HuH-7 (cell line): ENCODE measurements at places on chromosomes 6 and 20.

- no peak for DNase-seq
These were observed 68.5 kb downstream of the FOXC1 start for GRCh38 chr6:1678201-1678600.

DNA sequence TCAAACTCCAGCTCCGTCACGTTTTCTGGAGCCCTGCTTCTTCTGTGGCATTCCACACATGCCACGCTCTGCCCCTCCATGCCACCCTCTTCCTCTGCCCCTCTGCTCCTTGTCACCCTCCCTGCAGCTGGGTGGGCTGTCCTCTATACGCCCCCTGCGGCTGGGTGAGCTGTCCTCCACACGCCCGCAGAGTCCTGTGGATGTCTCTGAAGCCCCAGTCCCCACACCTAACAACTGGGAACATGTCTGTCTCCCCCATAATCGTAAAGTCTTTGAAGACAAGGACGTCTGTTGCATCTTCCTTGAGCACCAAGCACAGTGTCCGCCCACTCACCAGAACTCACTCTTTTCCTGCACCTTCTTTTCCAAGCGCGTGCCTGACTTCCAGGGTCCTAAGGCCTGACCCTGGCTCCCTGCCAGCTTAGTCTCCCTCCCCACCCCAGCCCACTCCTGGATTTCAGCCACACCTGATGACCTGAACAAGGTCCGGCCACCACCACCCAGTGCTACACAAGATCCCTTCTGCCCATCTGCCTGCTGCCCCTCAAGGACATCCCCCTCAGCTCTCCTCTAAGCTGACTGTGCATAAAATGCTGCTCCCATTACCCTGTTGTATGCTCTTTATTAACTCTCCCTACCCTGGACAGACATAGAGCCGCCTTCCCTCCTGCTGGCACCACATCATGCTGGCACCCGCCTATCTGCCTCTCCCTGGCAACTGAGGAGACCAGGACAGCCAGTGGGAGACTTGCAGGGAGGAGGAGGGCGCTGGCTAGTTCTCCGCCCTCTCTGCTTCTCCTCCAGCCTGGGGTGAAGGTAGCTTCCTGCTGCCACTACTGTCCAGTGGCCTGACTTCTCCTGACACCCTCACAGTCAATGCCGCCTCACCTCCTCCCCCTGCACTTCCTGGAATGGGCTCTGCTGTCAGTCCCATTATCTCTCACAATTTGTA, 10.7 kb upstream of the PRR18 start:
- no peak for DNase-seq

DNA sequence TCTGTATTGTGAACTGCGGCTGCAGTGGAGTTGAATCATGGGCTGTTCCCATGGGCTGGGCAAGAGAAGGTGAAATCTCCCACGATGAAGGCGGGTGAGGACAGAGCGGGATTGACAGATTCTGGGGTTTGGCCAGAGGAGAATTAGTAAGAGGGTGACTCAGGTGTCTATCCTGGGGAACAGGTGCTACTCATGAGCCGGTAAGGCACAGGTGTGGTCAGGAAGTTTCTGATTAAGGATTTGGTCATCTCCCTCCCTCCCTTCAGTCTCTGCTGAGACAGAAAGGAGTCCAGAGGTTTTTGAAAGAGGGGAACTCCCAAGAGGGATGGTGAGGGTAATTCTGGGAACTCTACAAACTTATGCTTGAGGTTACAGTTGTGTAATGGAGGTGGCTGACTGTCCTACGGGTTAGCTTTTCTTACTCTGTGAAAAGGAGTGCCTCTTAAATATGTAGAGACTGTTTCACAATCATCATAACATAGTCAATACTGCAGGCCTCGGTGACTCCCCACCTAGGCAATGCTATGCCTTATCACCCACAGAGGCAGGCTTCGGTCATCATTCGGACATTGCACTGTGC, 31.5 kb downstream of the SERPINB1 start:
- peak; percentile 37 for DNase-seq

- no peak for DNase-seq
These were observed 48.3 kb upstream of the EEF1A1 start for GRCh38 chr6:73569121-73569520.

DNA sequence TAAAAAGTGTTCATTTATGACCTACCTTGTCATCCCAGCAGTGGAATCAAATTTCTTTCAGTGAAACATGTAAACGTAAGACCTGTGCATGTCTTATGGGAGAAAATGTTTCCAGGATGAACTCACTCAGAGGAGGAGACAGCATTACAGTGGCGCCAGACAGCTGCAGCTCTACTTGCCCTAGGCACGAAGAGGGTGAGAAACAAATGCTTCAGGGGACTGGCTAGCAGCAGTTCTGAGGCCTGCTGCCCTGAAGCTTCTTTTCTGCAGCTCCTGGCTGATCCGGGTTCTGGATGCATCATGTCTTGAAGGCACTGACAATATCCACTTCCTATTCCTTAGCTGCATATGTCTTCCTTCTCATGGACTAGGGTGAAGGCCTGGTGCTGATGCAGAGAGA, 120.2 kb downstream of the QRSL1 start:
- no peak for DNase-seq

DNA sequence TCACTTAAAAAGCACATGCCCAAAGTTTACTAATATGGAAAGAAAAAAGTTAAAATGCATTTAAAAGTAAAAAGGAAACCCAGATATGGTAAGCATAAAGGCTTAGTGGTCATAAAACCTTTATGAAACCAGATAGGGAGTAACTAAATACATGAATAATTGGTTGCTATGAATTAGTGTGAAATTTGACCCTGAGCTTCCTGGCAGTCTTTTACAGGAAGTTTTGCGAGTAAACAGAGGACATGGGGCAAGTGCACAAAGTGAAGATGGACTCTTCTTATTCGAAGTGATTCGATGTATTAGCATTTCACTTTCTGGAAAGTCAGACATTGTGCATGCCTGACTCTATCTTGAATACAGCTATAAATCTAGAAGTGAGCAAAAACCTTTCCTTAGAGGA, 90.9 kb upstream of the MLIP start:
- no peak for DNase-seq

- DNase-seq = no peak
These were observed 8.4 kb upstream of the GFOD1 start for GRCh38 chr6:13495818-13496217.

- no peak for DNase-seq
These were observed 714 bp downstream of the AIF1 start for GRCh38 chr6:31615748-31616147.

- DNase-seq = no peak
These were observed 18.6 kb upstream of the MYT1 start for GRCh38 chr20:64145458-64146300.

DNA sequence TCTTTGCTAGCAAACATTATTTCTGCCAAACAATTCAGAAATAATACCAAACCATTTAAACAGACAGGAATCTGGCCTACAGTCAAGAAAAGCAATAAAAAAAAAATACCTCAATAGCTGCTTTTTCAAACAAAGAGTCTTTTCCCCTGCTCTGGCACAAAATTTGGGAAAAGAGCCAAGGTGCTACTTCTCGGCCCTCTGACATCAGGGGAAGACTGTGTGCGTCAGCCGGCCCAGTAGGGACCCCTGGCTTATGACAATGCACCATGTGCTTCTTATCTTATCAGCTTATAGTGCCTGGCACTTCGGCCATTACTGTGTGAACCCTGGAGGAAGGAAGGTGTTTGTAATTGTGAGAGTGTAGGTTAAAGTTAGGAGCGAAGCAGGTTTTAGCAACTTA, 89.4 kb downstream of the PDE10A start:
- DNase-seq = no peak

DNA sequence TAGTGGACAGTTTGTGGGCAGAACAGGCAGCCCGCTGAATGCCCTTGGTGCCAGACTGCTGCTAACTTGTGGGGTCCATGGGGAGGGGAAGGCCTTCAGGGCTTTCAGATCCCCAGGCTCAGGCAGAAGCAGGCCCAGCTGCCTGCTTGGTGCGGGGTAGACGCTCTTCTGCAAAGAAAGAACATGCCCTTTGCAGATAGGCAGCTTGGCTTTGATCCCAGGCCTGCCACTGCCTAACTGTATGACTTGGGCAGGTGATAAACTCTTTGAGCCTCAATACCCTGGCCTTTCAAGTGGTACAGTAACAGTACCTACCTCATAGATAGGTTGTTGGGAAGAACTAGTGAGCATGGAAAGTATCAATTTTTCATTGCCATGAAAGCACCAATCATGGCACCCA, 28.4 kb downstream of the CHMP4B start:
- DNase-seq = no peak

DNA sequence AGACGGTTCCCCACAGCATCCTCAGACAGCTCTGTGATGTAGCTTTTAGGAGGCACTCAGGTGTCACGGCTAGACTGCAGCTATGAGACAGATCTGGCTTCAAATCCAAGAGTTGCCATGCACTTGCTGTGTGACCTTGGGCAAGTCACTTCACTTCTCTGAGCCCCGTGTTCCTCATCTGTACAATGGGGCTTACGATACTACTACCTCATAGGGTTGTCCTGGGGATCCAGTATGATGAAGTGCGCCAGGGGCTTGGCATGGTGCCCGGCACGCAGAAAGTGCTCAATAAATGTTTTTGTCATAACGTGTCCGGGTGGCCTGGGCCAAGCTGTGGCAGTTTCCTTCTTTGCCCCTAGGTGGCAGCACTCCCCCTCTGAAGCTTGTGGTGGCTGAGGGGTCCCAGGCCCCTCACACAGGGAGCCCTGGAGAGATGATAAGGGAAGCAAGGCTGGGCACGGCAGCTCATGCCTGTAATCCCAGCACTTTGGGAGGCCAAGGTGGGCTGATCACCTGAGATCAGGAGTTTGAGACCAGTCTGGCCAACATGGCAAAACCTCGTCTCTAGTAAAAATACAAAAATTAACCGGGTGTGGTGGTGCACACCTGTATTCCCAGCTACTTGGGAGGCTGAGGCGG, 19.1 kb upstream of the CHMP4B start:
- DNase-seq = peak; percentile 91

- DNase-seq = no peak
These were observed 160.2 kb upstream of the MARCKS start for GRCh38 chr6:113696960-113697359.

DNA sequence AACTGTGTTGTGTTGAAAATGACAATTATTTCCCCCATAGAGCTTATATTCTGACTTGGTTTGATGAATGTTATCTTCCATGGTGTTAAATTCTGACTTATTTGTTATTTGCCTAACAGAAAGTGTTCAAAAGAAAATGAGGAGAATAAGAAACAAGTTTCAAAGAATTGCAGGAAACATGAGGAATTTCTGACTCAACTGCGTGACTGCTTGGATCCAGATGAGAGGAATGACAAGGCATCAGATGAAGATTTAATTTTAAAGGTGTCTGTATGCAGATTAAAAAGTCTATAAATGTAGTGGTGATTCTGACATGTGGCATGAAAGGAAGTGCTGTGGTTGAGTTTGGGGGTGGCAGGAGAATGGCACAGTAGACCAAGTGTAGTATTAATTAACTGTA, 50.6 kb downstream of the CCDC170 start:
- DNase-seq = no peak

DNA sequence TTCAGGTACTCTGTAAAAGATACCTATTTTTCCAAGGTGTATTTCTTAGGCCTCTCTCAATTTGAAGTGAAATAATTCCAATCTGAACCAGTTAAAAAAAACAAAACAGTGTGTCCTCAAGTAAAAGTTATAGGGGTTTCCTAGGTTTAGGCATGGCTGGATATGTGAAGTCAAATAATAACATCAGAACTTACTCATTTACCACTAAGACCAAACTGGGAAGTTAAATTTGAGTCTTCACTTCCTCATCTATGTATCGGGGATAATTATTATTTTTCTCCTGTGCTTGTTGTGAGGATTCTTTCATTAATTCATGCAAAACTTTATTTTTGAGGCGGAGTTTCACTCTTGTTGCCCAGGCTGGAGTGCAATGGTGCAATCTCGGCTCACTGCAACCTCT, 86.2 kb upstream of the PTPRK start:
- DNase-seq = no peak

GRCh38 chr20:5780846-5781217, 30.6 kb downstream of the SHLD1 start:
- DNase-seq = no peak

DNA sequence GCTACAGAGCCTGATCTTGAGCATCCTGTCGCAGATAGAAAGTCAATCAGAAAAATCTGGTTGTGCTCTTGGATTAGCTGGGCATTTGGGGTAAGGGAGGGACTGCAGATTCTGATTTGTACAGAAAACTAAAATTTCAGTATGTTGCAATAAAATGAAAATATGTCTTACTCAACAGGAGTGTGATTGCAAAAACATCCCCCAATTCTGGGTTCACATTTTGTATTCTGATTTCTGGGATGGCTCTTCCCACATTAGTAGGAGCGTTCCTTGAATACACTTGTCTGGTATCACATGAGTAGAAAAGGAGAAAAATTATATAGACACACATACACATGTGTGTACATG, 40.5 kb downstream of the PANK2 start:
- DNase-seq = no peak

- DNase-seq = no peak
These were observed 29.6 kb upstream of the HBS1L start for GRCh38 chr6:135084001-135084915.

DNA sequence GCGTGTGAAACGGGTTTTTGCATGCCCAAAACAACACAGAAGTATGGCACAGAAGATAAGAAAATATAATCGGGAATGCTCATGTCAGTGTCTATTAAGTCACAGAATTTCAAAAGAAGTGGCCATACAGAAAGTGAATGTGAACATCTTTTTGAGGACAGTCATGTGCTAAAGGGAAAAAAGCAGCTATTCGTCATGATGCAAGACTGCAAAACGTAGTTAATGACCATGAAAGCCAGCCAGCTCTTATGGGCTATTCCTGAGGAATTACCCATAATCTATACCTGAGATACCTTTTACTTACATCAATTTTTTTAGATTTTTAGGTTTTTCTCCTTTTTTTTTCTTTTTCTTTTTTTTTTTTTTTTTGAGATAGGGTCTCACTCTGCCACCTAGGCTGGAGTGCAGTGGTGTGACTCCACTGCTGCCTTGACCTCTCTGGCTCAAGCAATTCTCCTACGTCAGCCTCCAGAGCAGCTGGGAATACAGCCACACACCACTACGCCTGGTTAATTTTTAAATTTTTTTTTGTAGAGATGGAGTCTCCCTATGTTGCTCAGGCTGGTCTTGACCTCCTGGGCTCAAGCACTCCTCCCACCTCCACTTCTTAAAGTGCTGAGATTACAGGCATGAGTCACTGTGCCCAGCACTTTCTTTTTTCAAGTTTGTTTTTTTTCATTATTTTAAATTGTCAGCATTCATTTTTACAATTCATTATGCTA, 18.1 kb upstream of the ZBP1 start:
- no peak for DNase-seq
